AG09319 (cell line): ENCODE measurements at places on chromosomes 2 and 18.

- DNase-seq = no peak
These were observed 52.9 kb upstream of the SPATS2L start for GRCh38 chr2:200253639-200254038.

DNA sequence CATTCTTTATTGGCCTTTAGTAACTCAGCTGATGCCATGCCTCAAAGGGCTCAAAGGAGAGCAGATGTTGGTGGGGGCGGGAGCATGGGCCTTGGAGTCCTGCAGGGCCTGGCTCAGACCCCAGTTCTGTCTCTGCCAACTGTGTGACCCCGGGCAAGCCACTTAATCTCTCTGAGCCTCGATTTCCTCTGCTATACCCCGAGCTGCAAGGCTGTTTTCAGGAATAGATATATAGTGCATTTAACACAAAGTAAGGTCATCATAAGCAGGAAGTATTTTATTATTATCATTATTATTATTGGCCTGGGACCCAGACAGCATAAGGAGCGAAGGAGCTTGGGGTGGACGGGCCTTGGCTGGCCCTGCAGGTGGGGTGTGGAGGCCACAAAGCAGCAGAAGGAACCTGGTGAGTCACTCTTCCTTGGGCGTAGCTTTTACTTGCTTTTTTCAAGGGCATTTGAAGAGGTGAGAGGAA, 162.7 kb downstream of the INHBB start:
- no peak for DNase-seq

DNA sequence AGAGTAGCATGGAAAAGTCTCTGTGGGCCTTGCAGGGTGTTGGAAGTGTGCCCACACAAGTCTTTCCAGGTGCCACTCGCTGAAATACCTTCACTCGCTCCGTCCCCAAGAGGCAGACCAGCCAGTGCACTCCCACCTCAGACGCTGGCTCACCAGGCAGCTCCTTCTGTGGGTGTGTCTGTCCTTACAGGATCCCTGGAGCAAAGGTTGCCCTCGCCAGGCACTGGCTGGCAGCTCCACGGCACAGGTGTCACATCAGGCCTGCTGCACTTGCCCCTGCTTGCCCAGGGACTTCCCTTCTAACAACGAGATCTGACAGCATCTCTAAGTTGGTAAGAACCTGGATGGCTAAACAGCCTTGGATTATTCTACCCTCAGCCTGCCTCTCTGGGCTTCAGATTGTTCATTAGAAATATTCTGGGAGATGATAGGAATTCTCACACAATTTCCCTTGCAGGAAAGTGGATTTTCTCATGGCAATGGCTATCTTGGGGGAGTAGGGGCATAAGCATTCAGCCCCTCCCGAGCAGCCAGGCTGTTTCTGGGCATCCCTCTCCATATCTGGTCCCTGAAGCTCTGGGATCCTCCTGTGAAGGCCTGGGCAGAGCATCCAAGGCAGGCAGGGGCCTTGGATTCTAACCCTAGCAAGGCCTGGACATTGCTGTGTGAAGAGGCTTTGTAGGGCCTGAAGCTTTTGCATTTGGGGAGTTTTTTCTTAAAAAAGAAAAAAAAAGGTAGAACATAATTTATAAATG, 262.1 kb downstream of the MYCN start:
- no peak for DNase-seq

DNA sequence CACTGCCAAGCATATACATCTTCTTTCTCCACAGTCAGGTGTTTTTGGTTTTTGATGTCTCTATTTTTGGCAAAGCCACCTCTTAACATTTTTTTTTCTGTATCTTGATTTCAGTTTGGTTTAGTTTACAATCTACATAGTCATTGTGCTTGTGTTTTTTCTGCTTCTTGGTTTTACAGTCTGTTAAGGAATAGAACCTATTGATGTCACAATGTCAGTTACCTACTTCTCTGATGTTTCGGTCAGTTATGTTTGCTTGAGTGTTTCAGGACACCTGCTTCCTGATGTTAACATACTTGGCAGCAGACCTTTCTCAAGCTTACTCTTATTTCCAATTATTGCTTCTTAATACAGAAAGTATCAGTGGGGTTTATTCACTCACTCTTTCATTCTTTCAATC, 253.3 kb downstream of the SPAG16 start:
- no peak for DNase-seq

GRCh38 chr2:216911008-216911407, 51.1 kb upstream of the TNP1 start:
- no peak for DNase-seq

GRCh38 chr2:162029287-162029901, 44.6 kb downstream of the DPP4 start:
- DNase-seq = peak; percentile 12

- no peak for DNase-seq
These were observed 39.7 kb upstream of the LYPD6 start for GRCh38 chr2:149290662-149291061.

DNA sequence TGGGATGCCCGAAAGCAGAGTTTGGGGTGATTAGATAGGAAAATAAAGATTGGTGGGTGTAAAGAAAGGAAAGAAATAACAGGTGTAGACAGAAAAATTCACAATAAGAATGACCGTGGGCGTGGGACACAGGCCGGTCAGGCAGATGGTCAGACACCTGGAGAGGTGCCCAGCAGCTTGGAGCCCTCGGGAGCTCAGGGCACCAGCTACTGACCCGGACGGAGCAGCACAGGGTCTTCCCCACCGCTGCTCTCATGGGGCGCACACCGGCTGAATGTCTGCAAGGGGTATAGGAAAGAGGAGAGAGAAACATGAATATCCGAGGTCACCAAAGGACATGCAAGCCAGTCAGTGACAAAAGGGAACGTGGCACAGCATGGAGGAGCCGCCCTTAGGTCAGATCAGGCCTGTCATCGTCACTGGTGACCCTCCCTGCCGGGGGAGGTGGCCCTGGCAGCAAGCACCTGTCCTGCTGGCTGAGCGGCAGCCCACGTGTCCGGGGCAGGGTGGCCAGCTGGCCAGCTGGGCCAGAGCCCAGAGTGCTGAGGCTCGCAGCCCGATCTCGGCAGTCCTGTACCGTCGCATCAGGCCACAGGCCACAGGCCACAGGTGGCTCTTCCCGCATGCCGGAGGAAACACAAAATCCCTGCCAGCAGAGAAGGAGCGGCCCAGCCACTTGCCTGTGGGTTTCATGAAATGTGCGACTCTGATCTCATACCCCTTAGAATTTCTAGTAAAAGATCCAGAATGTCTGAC, 112.0 kb upstream of the NDUFV2 start:
- peak; percentile 8 for DNase-seq

DNA sequence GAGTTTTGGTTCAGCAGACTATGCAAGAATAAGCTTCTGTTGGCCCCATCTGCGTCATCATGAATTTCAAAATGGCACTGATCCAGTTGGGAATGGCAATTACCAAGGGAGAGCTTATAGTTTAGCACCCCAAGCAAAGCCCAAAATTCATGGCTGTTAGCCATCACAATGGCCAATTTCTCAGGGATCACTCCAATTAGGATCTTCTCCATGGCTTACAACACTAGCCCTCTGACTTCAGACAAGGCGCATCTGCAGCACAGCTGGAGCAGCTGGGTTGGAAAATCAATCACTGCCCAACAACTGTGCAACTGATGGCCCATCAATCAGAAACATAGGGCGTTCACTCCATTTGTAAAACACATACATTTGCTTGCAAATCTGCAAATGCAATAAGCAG, 273.6 kb downstream of the SRBD1 start:
- no peak for DNase-seq
